Tongue (tissue), 3 donors: ENCODE measurements at places on chromosomes 4 and X.

- peak; percentile 21 for DNase-seq
Measured at GRCh38 chr4:5955201-5955821, 62.4 kb upstream of the CRMP1 start.

DNA sequence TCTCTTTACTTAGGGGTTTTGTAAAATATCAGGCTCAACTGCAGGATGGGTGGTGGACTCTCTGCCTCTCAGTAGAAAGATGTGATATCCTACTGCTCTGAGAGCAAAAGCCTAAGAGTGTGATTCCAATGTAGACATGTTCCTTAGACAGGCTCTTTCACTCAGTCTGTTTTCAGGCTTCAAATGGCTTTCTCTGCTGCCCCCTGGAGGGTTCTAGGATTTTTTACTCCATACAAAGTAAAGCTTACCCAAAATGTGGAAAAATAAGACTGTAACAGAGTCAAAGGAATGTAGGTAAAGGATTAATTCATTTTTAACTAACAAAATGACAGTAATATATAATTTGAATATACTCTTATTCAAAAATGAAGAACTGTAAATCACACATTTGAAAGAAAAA, 32.1 kb downstream of the ZGRF1 start:
- peak; percentile 80 for DNase-seq

DNA sequence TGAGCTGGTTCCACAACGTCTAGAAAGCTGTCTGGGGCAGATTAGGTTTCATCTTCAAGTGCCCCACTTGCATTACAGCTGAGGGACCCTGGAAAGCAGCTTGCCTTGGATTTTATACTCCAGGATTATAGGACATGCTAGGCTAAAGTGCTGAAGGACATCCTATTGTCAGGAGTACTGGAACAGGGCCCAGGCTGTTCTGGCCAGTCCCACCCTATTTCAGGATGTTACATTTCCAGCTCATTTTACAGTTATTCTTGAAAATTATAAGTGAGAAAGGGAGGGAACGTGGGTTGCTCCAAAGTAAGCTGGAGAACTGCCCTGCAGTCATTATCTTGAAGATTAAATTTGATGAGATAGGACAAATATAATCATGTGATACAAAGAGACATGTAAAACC, 71.0 kb upstream of the UGT8 start:
- peak; percentile 20 for DNase-seq

GRCh38 chr4:55069248-55069647, 56.1 kb downstream of the KDR start:
- no peak for DNase-seq

GRCh38 chrX:140661643-140662042, 47.9 kb upstream of the LINC00632 start:
- DNase-seq, result no peak

DNA sequence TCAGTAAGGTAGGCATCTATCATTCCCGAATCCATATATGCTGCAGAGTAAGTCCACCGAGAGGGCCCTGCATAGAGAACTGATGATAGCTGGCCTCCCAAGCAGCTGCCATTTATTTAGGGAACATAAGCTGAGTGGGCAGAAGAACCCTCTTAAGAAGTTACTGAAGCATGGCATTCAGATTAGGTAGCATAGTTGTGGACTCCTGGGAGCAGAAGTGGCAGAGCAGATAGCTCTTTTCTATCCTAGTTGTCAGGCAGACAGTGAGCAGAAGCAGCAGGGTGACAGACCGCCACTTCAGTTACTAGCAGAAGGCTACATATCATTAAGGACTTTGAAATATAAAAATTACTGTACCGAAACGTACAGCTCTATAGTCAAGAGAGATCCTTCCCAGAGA, 454.7 kb downstream of the PPP4R3C start:
- DNase-seq, result peak; percentile 5

GRCh38 chr4:36243355-36244256, 708 bp downstream of the ARAP2 start:
- peak; percentile 54 for DNase-seq

DNA sequence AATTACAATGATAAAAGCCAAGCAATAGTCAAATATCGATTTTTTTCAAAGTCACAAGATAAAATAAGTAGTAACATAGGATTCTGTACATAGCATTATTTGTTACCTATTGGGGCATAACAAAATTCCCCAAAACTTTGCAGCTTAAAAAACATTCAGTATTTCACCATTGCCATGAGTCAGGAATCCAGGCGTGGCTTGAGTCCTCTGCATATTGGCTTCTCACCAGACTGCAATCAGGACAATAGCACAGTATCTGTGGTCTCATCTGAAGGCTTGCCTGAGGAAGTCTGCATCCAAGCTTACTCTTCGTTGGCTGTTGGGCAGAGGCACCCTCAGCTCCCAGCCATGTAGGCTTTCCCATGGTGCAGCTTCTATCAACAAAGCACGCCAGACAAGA, 6.2 kb upstream of the CTBP1 start:
- no peak for DNase-seq

DNA sequence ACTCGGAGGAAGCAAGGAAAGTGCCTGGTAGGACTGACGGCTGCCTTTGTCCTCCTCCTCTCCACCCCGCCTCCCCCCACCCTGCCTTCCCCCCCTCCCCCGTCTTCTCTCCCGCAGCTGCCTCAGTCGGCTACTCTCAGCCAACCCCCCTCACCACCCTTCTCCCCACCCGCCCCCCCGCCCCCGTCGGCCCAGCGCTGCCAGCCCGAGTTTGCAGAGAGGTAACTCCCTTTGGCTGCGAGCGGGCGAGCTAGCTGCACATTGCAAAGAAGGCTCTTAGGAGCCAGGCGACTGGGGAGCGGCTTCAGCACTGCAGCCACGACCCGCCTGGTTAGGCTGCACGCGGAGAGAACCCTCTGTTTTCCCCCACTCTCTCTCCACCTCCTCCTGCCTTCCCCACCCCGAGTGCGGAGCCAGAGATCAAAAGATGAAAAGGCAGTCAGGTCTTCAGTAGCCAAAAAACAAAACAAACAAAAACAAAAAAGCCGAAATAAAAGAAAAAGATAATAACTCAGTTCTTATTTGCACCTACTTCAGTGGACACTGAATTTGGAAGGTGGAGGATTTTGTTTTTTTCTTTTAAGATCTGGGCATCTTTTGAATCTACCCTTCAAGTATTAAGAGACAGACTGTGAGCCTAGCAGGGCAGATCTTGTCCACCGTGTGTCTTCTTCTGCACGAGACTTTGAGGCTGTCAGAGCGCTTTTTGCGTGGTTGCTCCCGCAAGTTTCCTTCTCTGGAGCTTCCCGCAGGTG, 637 bp downstream of the AR start:
- peak; percentile 41 for DNase-seq

GRCh38 chr4:12902735-12903134, 581.4 kb downstream of the RAB28 start:
- no peak for DNase-seq

DNA sequence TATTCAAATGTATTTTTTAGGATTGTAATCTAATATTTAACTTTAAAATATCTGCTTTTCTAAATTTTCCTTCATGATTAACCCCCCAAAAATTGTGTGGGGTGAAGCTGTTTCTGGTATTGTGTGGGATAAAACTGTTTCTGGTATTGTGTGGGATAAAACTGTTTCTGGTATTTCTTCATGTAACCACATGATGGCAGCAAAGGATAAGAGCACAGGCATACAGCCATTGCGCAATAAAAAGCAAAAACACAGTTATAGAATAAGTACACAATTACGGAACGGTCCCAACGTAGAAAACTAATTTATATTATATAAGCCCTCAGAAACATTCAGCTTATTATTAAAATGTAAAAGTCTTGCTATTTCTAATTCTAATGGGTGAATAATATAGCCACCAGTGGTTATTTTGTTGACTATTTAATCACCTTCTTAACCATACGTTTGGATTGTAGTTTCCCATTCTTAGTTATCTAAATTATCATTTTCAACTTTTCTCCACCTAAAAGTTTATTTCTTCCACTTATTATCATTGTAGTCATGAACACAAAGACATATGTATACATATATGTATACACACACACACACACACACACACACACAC, 333.9 kb upstream of the FSTL5 start:
- DNase-seq, result peak; percentile 67

GRCh38 chr4:17810260-17811077, at the start of the genes DCAF16 and NCAPG:
Gene DCAF16, minus strand, starts transcription at chr4:17810757. Its CDS starts 6,616 bp downstream, at chr4:17804141.
Gene NCAPG, plus strand, starts transcription at chr4:17810979. Its CDS starts 99 bp downstream, at chr4:17811078.
- DNase-seq, result peak; percentile 100

DNA sequence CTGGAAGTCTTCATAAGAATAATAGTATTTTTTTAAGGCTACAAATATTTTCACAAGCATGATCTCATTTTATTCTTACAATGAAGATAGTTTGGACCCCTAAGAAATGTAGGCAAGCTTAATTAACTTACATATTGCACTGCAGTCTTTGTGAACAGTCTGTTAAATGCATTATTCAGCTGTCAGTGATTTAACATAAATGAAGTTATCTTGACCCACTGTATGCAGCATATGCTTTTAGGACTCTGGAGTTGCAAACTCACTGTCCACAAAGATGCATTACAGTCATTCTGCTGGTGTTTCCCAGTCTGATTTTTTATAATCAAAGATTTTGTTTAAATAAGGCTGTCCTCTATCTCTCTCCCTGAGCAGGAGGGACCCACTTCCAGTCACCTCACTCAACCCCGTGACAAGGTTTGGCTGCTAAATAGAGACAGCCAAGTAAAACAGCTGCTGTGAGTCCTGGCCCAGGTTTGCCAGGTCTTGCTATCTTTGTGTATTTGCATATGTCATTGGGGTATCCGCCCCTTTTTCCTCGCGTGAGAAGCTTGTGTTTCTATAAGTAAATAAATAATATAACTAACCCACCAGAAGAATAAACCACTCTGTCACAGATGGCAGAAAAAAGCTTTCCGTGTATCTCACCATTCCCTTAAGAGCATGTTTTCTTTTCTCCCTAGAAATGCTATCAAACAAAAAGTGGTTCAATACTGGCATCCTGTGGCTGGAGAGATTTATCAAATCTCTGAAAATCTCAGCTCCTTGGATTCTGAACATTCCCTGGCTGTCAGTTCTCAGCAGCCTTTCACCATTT, 67.0 kb downstream of the SLC7A11 start:
- peak; percentile 76 for DNase-seq

GRCh38 chr4:183255487-183255886, 64.6 kb downstream of the CLDN22 start:
- DNase-seq, result no peak

- no peak for DNase-seq
Measured at GRCh38 chr4:6520978-6521377, 48.6 kb upstream of the PPP2R2C start.

DNA sequence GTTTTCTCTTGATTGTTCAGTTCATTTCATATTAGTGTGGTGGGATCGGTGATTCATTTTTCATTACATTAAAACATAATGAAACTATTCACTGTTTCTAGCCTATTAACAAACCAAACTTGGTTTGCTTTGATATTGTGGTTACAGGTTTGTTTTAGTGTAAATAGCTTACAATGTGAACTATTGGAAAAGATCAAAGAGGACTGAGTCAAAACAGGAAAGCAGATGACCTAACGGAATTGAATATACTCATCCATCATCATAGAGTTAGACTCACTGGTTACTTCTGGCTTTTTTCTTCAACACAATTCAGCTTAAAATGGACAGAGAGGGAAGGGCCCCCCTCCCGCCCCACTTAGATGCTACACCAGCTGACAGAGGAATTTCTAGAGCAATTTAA, 616.2 kb upstream of the AADAT start:
- no peak for DNase-seq

DNA sequence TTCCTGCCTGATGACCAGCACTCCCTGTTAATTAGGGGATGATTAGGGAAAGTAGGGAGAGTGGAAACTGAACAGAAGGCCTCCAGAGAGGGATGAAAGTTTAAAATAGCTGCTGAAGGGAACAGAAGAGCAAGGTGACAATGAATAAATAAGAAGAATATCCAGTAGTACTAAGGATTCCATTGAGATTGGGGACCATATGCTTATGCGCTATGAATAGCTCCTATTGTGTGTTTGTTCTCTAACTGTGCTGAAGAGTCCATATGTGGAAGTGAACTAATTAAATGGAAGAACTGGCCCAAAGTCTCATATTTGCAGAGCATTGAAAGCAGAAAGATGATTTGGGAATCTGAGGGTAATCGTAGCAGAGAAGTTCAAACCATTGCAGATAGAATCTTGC, 137.0 kb downstream of the PRSS12 start:
- no peak for DNase-seq

- DNase-seq, result no peak
Measured at GRCh38 chr4:7108046-7108625, 40.3 kb upstream of the GRPEL1 start.

GRCh38 chr4:73593631-73594241, 26.5 kb downstream of the RASSF6 start:
- peak; percentile 37 for DNase-seq

- peak; percentile 69 for DNase-seq
Measured at GRCh38 chr4:139735381-139736273, 70.0 kb downstream of the MGST2 start.

- no peak for DNase-seq
Measured at GRCh38 chrX:73799888-73800287, 236.9 kb downstream of the CHIC1 start.

- DNase-seq, result no peak
Measured at GRCh38 chr4:40205259-40206198, 8.7 kb downstream of the RHOH start.

- DNase-seq, result no peak
Measured at GRCh38 chr4:151434183-151434860, 25.3 kb downstream of the FHIP1A start.

GRCh38 chr4:174538876-174539250, 16.6 kb upstream of the HPGD start:
- DNase-seq, result no peak

DNA sequence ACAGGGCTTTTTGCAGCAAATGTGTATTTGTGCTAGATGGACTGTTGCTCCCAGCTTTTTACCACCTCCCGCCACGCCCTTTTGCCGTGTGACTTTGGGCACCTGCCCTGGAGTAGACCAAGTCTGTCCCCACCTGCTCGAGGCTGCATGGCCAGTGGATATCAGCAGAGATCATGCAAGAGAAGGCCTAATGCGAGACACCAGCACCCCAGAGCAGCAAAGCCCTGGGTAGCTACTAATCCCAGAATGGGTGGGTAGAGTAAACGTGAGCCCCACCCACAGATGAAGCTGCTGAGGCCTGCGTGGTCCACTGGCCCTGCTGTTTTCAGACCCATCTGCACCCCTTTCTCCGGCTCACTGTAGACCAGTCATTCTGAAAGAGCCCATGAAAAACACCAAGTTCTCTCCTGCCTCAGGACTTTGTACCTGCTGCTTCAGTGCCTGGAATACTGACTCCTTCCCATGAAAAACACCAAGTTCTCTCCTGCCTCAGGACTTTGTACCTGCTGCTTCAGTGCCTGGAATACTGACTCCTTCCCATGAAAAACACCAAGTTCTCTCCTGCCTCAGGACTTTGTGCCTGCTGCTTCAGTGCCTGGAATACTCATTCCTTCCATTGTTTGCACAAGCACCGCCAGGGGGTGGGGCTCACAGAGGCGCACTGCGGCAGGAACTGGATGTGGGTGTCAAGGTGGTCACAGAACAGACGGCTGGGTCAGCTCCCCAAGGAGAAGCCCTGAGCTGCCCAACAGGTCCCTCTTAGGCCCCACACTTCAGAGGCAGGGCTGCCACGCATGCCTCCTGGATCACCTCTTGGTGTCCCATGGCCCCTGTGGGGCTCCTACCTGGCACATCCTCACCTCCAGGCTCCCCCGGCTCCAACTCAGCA, 5.1 kb upstream of the TNIP2 start:
- DNase-seq, result no peak
